ENCODE measurements at places on chromosomes 11 and 22. TPM values are rescaled to one million over a fixed set of nuclear protein-coding genes. Genes with fewer than 3 reads are reported as not detected.

The MRGPRX3 gene
- total RNA-seq, result not detected

The KCNQ1 gene
- 44.7 TPM for total RNA-seq

The BDNF gene
- total RNA-seq, result 0.31 TPM

The CARD18 gene
- total RNA-seq, result not detected

The ARL2 gene
- total RNA-seq, result 71.4 TPM

The AMOTL1 gene
- total RNA-seq, result 11.3 TPM

The OR51M1 gene
- not detected for total RNA-seq

The FGF4 gene
- total RNA-seq, result not detected

The CDC42BPG gene
- 32.3 TPM for total RNA-seq

The P2RY2 gene
- total RNA-seq, result 20.6 TPM

The MRPL23 gene
- total RNA-seq, result 42.5 TPM

The DNAJB13 gene
- not detected for total RNA-seq

DNA sequence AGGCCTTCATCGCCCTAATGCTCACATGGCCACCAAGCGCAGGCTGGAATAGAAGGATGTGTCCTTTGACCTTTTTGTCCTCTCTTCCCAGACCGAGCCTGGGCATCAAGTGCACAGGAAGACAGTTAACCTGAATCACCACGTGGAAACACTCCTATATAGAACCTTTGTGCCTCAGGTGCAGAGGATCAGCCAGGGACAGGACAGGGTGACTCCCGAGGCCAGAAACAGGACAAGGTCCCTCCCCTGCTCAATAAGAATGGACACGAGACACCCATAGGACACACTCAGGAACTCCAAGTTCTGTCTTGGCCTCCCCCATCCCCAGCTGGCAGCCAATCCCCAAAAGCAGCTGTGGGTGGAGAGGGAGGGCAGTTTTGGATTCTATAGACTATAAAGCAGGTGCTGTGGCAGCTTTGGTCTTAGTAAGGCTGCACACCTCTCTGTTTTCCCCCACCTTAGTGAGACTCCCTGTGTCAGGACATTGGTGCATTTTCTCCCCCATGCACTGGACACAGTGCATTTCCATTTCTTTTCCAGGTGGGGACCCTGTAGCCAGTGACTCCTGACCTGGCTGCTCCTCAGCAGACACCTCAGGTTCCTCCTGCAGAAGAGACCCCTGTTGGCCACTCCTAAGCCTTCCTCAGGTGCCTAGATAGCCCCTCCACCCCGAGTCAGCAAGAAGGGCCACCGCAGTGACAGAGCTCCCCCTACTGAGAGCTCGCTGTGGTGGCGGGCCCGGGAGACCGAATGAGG lies 43.6 kb upstream of the POU2AF1 start:
- peak; percentile 79 for DNase-seq

DNA sequence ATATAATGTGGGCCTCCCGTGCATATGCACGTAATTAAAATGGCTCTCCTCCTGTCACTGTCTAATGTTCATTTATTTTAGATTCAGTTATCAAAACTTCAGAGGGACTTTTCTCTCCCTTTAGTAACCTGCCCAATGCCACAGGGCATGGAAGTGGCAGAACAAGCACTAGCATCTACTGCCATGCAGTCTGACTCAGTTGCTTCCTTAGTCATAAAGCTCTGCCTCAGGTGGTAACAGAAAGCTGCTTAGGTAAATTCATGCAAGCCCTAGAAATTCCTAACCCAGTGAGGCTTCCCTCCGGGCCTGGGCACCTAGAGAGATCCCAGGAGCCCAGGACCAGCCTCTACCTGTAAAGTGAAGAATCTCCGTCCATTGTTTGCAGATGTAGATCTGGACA lies 8.9 kb downstream of the PRPF19 start:
- DNase-seq, result no peak

DNA sequence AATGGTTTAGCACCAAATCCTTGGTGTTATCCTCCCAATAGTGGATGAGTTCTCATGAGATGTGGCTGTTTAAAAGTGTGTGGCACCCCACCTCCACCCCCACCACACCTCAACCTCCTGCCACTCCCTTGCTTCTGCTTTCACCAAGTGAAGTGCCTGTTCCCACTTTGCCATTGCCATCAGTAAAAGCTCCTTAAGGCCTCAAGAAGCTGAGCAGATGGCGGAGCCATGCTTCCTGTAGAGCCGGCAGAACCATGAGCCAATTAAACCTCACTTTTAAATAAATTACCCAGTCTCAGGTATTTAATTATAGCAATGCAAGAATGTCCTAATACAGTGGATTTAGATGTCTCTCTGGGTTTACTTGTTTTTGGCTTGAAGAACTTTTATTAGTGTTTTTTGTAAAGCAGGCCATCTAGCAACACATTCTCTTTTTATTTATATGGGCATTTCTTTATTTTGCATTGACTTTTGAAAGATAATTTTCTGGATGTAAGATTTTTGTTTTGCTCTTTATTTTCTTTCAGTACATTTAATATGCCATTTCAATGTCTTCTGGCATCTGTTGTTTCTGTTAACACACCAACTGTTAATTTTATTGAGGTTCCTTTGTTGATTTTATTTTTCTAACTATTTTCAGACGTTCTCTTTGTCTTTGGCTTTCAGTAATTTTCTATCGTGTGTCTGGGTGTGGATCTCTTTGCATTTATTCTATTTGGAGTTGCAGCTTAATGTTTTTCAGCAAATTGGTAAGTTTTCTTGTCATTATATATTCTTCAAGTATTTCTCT lies 724.5 kb upstream of the CNTN5 start:
- DNase-seq, result no peak

DNA sequence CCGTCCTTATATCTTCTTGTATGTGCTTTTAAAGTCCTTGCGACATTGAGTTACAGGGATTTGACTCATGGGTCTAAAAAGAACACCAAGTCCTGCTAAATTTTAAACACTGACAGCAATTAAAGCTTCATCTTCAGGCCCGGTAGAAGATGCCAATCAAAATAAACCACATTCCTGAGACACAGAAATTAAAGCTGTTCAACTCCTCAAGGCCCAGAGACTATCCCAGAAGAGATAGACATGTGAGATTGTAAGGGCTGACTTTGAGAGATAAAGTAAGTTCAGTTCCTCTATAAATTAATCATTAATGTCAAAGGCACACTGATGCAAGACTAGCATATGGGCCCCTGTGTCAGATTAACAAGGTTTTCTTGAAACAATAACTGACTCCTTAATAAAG lies 49.8 kb downstream of the OSBPL5 start:
- DNase-seq, result no peak

GRCh38 chr22:31923136-31923535 lies 21.2 kb upstream of the YWHAH start:
- no peak for DNase-seq

DNA sequence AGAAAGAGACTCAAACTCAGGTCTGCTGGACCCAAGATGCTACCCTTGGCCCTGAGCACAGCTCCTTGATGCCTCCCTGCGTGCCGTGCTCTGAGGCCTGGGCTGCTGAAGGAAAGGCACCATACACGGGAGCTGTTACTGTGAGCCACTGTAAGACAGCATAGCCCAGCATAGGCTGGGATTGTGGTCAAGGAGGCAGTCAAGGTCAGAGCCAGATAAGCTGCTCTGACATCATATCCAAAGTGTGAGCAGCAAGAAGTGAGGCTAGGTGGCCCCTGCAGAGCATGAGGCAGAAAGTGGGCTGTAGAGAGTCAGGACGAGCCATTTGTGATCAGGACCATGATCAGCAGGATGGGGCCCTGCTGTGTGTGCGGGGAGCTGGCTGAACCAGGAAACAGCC lies 7.7 kb downstream of the SLC22A8 start:
- DNase-seq, result no peak

- no peak for DNase-seq
Measured at GRCh38 chr11:8341996-8342395, 78.3 kb upstream of the LMO1 start.

DNA sequence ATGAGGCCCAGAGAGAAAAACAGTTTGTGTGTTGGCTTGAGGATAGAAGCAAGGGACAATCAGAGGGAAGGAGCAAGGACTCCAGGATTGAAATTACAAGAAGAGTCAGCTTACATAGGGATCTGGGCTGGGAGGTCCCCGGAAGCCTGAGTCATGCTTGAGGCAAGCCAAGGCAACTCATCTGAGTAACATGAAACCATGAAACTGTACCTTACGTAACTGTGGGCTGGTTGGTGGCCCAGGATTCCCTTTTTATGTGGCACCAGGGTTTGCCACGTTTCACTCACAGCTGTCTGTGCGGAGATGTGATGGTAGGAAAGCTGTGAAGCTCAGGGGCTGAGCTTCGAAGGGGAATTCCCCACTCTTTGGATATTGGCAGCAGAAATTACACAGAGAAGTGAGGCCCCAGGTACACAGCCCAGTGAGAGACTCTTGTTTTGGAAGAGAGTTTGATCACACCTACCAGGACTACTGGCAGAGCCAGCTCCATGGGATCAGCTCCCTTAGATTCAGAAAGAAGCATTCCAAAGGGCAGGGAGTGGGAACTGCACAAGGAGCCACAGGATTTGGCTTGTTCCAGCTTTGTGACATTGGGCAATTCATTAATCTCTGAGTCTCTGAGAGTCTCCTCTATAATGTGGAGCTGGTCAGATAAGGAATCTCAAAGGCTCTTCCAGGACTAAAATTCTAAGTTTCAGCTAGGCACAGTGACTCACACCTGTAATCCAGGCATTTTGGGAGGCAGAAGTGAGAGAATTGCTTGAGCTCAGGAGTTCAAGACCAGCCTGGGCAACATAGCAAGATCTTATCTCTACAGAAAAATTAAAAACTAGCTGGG lies 7.8 kb downstream of the SLC5A1 start:
- no peak for DNase-seq

DNA sequence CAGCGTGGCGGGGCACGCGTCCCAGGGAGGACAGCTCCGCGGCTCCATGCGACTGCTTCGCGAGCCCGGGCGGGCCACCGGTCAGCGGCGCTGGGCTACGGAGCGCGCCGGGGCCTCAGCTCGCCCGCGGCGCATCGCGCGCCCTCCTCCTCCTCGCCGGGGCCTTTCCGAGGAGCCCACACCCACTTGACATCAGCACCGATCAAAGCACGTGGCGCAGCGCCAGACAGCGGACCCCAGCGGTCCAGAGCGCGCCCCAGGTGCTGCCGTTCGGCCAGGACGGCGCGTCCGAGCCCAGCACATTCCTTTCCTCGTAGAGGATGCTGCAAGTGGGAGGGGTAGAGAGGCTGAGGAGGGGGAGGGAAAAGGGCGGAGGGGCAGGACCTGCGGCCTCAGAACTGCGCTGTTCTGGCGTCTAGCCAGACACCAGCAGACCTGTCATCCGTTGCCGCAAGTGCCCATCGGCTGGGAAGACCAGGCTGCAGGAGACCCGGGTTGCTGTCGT lies 88.6 kb downstream of the PLEKHA7 start:
- DNase-seq, result peak; percentile 80

DNA sequence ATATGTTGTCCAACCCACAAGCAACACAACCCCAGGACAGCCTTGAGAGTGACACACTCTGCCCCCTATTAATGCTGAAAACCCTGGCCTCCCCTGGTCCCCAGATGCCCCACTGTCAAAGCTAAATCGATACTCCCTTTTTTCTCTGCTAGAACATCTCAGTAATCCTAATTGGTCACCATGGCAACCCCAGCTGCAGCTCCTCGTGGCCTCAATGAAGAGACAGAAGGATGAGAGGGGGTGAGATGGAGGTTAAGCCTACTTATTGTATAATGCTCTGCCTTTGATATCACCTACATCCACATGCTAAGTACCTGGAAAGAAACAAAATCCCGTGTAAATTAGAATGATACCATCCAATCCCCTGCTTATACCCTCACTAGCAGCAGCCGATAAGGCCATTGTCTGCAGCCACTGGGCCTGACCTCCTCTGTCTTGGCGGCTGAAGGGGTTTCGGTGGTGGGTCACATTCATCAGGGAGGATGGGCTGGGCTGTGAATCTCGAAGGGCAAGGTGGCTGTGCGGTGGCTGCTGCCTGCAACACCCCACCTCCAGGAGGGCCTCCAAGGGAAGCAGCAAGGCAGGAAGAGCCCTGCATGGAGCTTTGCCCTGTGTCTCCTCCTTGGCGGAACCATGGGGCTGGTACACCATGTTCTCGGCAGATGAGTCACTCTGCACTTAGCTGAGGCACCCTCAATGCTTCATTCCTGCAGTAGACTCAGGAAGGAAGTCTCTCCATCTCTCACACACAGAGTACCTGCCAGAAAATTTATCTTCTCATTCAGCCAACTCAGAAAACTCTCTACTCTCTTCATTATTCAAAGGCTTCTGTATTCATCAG lies 399.5 kb downstream of the BUD13 start:
- no peak for DNase-seq

- no peak for DNase-seq
Measured at GRCh38 chr11:64650923-64651523, 60.0 kb downstream of the SLC22A12 start.

DNA sequence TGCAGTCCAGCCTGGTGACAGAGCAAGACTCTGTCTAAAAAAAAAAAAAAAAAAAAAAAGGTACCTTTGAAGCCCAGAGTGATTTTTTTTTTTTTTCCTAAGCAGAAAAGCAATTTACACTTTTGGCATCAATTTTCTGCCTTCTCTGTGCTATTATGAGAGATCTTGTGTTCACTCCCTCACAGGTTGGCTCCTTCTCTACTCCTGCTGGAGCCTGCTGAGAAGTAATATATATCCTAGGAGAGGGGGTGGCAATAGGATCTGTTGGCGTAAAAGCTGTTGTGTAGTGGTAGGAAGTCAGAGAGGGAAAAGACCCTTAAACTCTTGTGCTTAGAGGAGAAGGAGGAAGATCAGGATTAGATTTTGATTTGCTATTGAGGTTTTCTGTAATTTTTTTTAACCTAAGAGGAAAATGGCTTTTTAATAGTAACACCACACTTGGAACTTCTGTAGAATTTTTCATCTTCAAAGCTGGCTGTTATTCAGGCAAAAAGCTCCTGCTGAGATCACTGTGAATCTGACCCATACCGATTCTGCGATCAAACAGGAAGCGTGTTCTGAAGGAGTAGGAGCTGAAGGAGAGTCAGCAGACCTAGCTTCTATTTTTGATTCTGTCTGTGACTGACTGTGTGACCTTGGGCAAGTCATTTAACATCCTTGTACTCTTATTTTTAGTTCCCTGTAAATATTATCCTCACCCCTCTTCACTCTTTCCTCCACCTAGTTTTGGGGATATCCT lies 77.7 kb downstream of the TRIM44 start:
- DNase-seq, result no peak

DNA sequence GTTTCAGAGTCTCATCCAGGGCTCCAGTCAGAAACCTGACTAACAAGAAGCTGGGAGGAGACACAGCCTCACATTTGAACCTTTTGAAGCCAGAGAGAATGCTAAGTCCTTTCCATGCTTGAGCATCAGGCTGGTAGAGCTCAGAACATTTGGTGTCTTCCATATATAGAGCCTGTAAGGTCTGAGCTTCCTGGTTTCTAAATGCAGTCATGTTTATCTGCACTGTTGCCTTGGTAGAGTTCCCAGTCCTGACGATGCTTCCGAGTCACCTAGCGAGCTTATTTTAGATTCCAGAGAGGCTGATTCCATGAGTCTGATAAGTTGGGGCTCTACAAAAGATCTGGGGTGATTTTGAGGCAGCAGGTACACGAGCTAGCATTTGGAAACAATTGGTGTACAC lies 68.4 kb upstream of the SORL1 start:
- no peak for DNase-seq

GRCh38 chr11:126398721-126399120 lies 43.2 kb downstream of the ST3GAL4 start:
- DNase-seq, result no peak

GRCh38 chr22:30516731-30517130 lies 11.2 kb upstream of the SEC14L4 start:
- DNase-seq, result no peak

GRCh38 chr11:7251487-7251835 lies 243 bp upstream of the SYT9 start:
- no peak for DNase-seq

- DNase-seq, result no peak
Measured at GRCh38 chr22:32476281-32477195, 1.9 kb downstream of the FBXO7 start.

Measured in mucosa of descending colon (tissue), 3 donors.